ENCODE measurements at places on chromosomes 7 and 10. TPM values are rescaled to one million over a fixed set of nuclear protein-coding genes. Genes with fewer than 3 reads are reported as not detected.

DNA sequence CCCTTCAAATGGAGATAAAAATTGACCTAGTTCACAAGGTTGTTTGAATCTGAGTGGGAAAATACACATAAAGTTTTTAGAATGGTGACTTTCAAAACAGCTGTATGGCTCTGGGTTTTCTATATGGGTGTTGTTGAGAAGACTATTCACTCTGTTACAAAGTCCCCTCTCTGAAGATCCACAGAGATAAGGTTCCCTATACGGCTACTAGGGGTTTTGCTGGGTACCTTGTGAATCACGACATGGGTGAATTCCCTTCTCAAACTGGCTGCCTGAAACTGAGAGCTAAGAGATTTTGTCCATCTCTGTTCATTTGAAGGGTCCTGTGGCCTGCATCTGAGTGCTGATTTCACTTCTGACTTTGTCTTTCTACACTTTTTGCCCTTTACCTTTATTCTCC lies 11.8 kb upstream of the SLC13A1 start:
- DNase-seq: no peak

- peak; percentile 6 for DNase-seq
Measured at GRCh38 chr7:3092468-3092867, 48.8 kb upstream of the CARD11 start.

AKR1C2 gene
- total RNA-seq: 33.3 TPM

ENTPD1 gene
- total RNA-seq: 0.21 TPM

GRCh38 chr10:81116201-81116600 lies 578.5 kb downstream of the SH2D4B start:
- no peak for DNase-seq

DNA sequence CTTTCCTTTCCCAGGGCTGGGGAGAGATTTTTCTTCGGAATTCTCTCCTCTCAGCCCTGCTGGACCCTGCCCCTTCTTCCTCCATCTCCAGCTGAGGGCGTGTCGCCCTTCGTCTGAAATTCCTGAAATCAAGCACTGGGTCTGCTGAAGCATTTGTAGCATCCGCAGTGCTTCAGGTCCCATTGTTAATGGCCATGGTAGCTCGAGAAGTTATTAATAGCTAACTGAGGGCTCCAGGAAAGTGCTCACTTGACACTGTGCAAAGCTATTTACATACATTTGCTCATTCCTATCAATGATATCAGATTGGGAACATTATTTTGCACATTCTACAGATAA lies 515 bp downstream of the FAM149B1 start:
- DNase-seq: no peak

DNA sequence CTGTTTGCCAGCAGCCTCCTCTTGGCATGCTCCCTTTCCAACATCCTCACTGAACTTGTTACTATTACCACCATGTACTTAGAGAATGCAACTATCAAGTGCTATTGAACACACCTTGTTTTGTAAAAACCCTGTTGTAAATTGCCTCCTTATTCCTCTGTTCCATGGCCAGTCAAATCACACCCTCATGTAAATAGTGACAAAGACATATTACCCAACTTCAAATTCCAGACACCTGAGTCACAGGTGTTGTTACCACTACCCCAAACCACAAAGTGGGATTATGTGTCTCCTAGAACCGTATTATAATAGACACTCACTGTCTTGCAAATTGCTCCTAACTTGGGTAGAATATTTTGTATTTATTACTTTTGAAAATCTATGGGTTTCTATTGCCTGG lies 263.2 kb upstream of the C7orf33 start:
- DNase-seq: no peak

MYH16 gene
- not detected for total RNA-seq

- peak; percentile 68 for DNase-seq
Measured at GRCh38 chr10:52644373-52645186, 128.0 kb downstream of the MBL2 start.

GRCh38 chr10:51422311-51423120 lies 276.9 kb downstream of the CSTF2T start:
- DNase-seq: peak; percentile 77

DNA sequence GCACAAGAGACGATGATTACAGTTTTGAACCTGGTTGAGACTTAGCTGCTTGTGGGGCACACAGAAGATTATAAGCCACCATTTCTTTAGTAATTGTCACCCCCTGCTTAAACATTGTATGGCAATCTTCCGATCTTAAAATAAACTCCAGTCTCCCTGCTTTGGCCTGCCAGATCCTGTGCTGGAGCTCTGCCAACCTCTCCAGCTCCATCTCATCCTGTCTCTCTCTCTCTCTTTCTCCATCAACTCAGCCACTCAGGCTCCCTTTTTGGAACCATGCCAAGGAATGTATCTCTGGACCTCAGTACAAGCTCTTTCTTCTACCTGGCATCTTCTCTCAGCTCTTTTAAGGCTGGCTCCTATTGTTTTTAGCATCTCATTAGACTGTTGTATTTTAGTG lies 1053.2 kb downstream of the REEP3 start:
- DNase-seq: no peak

- peak; percentile 48 for DNase-seq
Measured at GRCh38 chr10:25226775-25227682, 52.2 kb downstream of the GPR158 start.

GRCh38 chr7:139043823-139044812 lies 8.3 kb upstream of the ZC3HAV1L start:
- no peak for DNase-seq
